ENCODE measurements at places on chromosomes 6 and 20. TPM values are rescaled to one million over a fixed set of nuclear protein-coding genes. Genes with fewer than 3 reads are reported as not detected.

The ANKEF1 gene
- total RNA-seq = 6.6 TPM

The BPIFB3 gene
- total RNA-seq = not detected

The SDCBP2 gene
- 18.3 TPM for total RNA-seq

The FOXP4 gene
- 33.2 TPM for total RNA-seq

The NKAPL gene
- total RNA-seq = 1.2 TPM

The CST7 gene
- 3.7 TPM for total RNA-seq

DNA sequence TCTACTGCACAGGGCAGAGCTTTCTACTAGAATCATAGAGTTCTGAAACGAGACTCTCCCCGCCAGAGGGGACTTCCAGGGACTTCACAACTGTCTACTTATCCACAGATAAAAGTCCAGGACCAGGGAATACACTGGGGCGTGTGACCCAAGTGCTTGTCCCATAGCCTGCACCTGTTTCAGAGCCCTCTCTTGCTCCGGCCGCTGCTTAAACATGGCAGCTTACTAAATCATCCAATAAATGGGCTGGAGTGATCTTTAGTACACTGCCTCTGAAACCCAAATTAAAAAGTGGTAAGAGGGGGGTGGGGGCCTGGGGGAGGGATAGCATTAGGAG is 8.9 kb upstream of the RAB44 start:
- no peaks in the 10 kb centered on the region for H3K4me1 ChIP-seq
- H3K27me3 ChIP-seq = no peaks in the 10 kb centered on the region
- DNase-seq = no peak
- H3K27ac ChIP-seq = no peak overlapping the region

- H3K4me3 ChIP-seq = no peak overlapping the region
- peaks cover 15% of the 10 kb centered on the region for H3K4me1 ChIP-seq
- no peaks in the 10 kb centered on the region for H3K27me3 ChIP-seq
- H3K36me3 ChIP-seq = peaks cover 12% of the 10 kb centered on the region
- no peak for DNase-seq
Observed at GRCh38 chr6:42987533-42988451, 3.4 kb downstream of the PPP2R5D start.

DNA sequence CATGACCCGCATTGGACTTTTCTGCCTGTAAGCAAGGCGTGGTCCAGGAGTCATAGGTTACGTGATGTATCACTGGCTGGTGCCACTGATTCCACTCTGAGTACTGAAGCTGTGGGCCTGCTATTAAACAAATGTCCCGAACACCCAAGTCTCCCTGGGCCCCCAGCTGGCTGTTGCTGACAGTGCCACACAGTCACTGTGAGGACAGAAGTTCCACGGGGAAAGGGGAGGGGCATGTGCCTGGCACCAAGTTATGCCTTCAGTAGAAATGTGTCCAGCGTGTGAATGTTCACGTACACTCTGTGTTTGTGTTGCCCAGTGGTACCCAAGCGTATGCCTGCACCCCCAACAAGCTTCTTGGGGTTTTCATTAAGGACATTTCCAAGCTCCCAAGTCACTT is 171.4 kb upstream of the QKI start:
- no peak for DNase-seq
- H3K27ac ChIP-seq = no peak overlapping the region

DNA sequence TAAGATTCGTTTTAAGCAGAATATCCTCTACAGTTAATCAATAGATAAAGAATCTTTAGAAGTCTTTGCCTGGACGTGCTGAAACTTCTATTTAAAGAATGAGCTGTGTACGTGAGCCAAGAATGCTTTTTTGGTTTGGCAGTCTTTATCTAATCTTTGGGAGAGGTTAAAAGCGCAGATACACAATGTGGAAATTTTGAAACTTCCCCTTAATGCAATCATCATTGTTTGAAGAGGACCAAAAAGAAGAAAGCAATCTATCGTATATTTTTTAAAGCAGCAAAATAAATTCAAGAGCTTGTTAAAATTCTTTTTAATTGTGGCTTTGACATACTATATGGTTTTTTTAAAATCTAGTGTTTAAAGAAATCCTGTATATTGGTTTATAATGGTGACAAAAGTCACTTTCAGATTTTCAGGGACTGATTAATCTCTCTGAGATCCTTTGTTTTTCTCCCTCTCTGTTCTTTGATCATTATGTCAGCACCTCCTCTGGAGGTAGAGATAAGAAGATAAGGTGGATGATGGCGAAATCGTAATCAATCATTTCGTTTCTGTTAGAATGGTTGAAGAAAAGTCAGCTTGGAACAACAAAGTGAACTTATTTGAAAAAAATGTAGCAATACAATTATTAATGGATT is 92.1 kb upstream of the FAM184A start:
- no peak overlapping the region for H3K27ac ChIP-seq
- no peaks in the 10 kb centered on the region for H3K4me1 ChIP-seq
- no peaks in the 10 kb centered on the region for H3K27me3 ChIP-seq
- H3K4me3 ChIP-seq = no peak overlapping the region

GRCh38 chr20:24627291-24627690 is 157.9 kb downstream of the SYNDIG1 start:
- DNase-seq = no peak
- H3K27ac ChIP-seq = no peak overlapping the region
- H3K27me3 ChIP-seq = no peaks in the 10 kb centered on the region
- no peaks in the 10 kb centered on the region for H3K36me3 ChIP-seq
- H3K4me3 ChIP-seq = no peak overlapping the region

GRCh38 chr6:71334768-71335167 is 46.2 kb downstream of the OGFRL1 start:
- no peak overlapping the region for H3K27ac ChIP-seq
- H3K36me3 ChIP-seq = no peaks in the 10 kb centered on the region
- no peak overlapping the region for H3K4me3 ChIP-seq
- no peaks in the 10 kb centered on the region for H3K27me3 ChIP-seq
- DNase-seq = no peak

DNA sequence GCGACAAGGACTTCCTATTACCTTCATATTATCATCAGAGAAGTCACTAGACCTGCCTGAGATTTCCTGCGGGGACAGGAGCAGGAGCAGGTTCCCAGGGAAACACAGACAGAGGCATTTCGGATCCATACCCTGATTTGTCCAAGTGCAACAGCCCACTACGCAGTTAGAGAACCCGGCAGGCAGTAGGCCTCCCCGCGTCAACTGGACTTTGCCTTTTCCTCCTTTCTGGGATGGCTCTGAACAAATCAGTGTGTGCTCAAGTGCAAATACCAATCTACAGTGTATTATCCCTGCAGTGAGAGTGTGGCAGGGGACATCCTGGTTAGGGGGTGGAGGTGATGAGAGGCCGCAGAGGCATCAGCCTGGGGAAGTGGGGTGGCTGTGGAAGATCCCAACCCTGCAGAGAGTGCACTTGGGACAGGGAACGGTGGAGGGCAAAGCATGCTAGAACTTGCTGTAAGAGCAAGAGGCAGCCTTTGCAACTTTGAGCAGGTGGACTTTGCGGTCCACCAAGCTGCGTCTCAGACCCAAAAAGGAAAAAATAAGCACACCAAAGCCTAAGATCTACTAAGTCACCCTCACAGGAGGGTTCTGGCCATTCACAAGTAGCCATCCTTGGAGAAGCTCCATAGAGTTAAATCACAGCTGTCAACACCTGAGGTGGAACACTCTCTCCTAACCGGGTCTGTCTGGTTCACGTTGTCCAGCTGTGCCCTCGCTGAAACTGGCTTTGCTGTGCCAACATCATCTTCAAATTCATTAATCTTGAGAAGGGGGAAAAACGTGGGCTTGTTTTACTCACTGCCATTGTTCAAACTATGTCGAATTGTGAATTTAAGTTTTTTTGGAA is 159.1 kb downstream of the ZDHHC14 start:
- DNase-seq = no peak
- H3K27me3 ChIP-seq = no peaks in the 10 kb centered on the region
- H3K27ac ChIP-seq = no peak overlapping the region
- H3K4me3 ChIP-seq = no peak overlapping the region
- H3K36me3 ChIP-seq = peaks cover 4% of the 10 kb centered on the region
- peaks cover 16% of the 10 kb centered on the region for H3K4me1 ChIP-seq

GRCh38 chr6:74534465-74535211 is 671.2 kb downstream of the COL12A1 start:
- DNase-seq = no peak
- H3K27me3 ChIP-seq = no peaks in the 10 kb centered on the region
- H3K27ac ChIP-seq = no peak overlapping the region
- no peaks in the 10 kb centered on the region for H3K36me3 ChIP-seq

DNA sequence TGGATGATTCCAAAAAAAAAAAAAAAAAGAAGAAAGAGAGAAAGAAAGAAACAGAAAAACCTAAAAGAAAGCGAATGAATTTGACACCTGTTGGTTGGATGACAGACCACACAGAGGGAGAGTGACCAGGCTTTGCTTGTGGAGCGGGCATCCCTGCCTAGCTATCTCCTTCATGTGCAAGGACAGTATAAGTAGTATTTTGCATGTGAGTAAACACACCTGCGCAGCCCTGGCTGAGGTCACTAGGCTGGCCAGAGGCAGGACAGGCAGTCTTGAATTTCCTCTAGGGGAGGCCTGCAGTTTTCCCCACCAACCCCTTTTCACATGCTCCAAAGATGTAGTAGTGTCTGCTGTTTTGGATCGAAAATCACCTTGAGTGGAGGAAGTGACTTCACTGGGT is 126.4 kb downstream of the CCDC170 start:
- H3K27ac ChIP-seq = no peak overlapping the region
- H3K4me1 ChIP-seq = no peaks in the 10 kb centered on the region
- no peaks in the 10 kb centered on the region for H3K27me3 ChIP-seq
- DNase-seq = no peak
- H3K4me3 ChIP-seq = no peak overlapping the region
- H3K36me3 ChIP-seq = no peaks in the 10 kb centered on the region

DNA sequence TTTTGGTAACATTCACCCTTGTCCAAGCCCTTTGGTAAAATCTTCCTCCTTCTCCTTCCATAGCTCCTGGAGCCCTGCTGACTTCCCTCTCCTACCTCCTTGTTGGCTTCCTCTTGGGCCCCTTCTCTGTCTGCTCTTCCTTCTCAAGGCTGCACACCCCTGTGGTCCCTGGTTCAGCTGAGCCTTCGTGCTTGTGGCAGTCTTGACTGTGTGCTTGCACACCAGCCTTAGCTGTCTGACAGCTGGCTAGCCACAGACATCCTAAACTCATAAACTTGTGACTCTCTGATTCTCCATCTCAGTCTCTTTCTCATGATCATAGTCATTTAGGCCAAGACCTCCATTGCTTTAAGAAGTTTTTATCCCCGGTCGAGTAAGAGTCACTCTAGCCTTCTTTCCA is 37.1 kb downstream of the DHX35 start:
- no peaks in the 10 kb centered on the region for H3K4me1 ChIP-seq
- no peaks in the 10 kb centered on the region for H3K27me3 ChIP-seq
- H3K36me3 ChIP-seq = peaks cover 2% of the 10 kb centered on the region

- peaks cover 12% of the 10 kb centered on the region for H3K4me1 ChIP-seq
- no peaks in the 10 kb centered on the region for H3K27me3 ChIP-seq
Observed at GRCh38 chr6:109075934-109076333, 18.7 kb downstream of the SESN1 start.

- no peak for DNase-seq
- H3K27me3 ChIP-seq = no peaks in the 10 kb centered on the region
- H3K27ac ChIP-seq = no peak overlapping the region
- no peaks in the 10 kb centered on the region for H3K36me3 ChIP-seq
Observed at GRCh38 chr6:113487489-113488058, 369.6 kb upstream of the MARCKS start.

GRCh38 chr6:149373511-149373910 is 26.6 kb upstream of the SUMO4 start:
- H3K27me3 ChIP-seq = no peaks in the 10 kb centered on the region
- H3K4me1 ChIP-seq = no peaks in the 10 kb centered on the region
- peaks cover 7% of the 10 kb centered on the region for H3K36me3 ChIP-seq
- no peak for DNase-seq
- no peak overlapping the region for H3K4me3 ChIP-seq

DNA sequence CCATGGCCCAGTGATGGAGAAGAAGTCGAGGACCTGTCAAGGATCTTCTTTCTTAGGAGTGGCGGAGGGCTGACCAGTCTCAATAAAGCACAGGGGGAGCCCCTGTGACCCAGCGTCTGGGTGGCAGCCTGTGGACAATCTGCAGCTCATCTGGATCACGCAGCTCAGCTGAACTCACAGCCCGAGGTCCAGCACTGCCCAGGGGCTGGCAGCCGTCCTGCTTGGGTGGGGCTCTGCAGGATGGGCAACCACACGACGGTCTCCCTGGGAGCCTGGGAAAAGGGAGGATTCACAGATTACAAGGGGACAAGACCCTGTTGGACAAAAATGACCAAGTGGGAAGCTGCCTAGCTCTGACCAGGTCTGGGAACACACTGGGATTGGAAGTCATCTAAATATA is 110.8 kb downstream of the MYLK4 start:
- H3K4me3 ChIP-seq = no peak overlapping the region
- H3K4me1 ChIP-seq = no peaks in the 10 kb centered on the region
- no peak for DNase-seq
- H3K36me3 ChIP-seq = no peaks in the 10 kb centered on the region

GRCh38 chr6:11865680-11866300 is 87.2 kb upstream of the ADTRP start:
- H3K4me3 ChIP-seq = no peak overlapping the region
- no peaks in the 10 kb centered on the region for H3K27me3 ChIP-seq
- DNase-seq = no peak
- peaks cover 6% of the 10 kb centered on the region for H3K4me1 ChIP-seq

GRCh38 chr20:4453359-4453758 is 268.4 kb upstream of the PRND start:
- no peak for DNase-seq
- no peak overlapping the region for H3K27ac ChIP-seq
- H3K4me3 ChIP-seq = no peak overlapping the region
- H3K27me3 ChIP-seq = no peaks in the 10 kb centered on the region

DNA sequence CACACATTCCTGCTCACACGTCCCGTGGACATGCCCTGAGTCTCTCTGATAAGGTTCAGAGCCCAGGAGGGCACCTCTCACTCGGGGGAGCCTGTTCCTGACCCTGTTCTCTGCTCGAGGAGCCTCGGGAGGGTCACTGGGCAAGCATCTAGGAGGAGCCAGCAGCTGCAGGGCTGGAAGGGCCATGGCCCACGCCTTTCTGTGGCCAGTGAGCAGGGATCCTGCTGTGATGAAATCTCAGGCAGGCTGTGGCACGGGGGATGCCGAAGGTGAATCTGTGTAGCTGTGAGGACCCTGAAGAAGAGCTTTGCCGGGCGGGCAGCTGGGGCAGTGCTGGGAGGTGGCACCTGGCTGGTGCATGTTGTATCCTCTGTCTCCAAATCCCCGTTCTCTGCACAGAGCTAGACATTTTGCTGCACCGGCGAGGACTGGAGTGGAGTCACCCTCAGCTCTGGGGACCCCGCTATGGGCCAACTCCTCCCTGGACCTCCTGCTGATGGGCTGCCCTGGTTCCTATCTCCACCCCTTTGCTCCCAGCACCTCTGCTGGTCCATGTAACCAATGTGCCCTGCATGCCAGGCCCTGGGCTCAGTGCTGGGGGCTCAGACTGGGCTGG is 7.1 kb upstream of the NPBWR2 start:
- no peaks in the 10 kb centered on the region for H3K36me3 ChIP-seq
- H3K27me3 ChIP-seq = no peaks in the 10 kb centered on the region
- no peak overlapping the region for H3K27ac ChIP-seq
- no peak overlapping the region for H3K4me3 ChIP-seq
- H3K4me1 ChIP-seq = no peaks in the 10 kb centered on the region
- DNase-seq = no peak
